A172 (cell line): ENCODE measurements at places on chromosomes 3 and 15.

GRCh38 chr3:169362301-169362700 lies 301.2 kb downstream of the MECOM start:
- no peak for DNase-seq

DNA sequence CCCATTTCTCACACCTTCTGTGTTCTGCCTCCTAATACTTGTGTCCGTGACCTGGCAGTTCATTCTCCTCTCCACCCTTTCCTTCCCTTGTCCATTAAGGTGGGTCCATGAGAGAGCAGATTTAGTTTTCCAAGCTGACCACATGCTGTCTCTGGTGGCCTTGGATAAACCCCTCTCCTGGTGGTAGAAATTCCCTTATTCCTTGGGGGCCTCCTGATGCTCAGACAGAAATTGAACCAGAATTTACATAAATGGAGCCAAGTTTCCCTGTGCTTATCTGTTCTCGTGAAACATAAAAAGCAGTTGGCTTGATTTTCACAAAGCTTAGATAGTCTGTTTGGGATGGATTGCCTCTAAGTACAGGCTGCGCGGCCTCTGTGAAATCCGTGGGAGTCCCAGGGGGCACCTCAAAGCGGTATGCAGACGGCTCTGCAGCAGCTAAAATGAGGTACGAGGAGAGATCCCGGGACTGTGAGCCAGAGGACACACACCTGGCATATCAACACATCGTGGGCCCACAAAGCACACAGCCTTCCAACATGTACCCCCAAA lies 101.0 kb upstream of the NMNAT3 start:
- DNase-seq, result no peak

DNA sequence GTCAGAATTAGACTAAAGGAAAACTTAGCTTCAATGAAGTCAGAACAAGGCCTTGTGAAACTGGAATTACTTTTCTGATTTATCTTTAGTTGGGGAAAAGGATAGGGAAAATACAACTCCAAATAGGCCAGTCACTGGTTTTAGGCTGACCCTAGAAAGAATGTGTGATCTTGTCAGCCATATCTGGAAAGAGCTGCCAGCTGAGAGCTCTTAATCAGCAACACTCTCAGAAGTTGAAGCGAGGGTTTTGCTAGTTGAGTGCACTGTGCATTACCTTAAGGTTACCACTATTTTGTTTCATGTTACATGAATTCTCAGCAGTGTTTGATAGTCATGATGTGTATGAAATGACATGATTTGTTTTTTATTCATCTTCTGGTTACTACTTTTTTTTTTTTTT lies 905.3 kb upstream of the ALCAM start:
- DNase-seq, result no peak

DNA sequence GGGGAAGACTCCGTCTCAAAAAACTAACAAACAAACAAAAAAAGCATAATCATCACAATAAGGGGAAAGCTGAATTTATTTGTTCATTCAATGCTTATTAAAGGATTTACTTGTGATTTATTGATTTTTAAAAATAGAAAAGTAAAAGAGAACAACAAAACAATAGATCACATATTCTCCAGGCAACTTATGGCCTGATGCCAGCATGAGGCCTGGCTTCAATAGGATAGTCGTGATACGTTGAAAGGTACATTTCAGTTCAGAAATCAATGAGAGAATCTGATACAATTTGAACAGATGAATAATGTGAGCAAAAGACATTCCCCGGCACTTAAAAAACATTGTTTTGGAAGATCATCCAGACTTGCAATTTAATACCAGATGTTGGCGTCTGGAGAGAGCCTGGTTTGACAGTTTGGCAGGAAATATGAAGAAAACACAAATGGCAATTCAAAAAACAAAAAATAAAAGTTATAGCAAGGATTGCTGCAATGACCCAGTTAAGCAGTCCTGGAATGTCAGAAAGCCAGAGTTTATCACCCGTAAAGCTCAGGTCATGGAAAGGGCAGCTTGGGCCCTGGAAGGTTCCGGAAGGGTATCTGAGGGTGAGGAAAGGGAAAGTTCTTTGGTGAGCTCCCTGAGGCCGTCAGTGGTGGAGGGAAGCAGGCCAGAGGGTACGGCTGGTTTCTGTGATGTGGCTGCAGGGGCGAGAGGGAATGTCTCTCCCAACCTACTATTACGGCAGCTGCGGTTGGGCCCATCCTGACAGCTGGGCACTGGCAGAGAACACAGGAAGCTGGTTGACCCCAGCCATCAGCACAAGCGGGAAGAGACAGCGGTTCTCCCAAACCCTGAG lies 230.2 kb upstream of the HES1 start:
- DNase-seq, result no peak

DNA sequence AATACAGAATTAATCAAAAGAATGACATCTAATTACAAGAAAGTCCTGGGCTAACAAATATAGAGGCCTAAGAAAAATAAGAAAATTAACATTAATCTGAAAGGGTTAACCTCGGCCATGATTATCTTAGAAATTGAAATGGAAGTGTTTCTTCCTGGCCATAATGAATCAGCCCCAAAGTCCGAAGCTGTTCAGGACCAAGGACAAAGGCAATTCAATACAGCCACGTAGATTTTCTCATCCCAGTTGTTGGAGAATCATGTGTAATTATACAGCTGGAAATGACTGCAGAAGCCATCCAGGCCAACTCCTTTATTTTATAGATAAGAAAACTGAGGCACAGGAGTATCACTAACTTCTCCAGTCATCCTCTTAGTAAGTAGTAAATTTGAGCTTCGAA lies 38.0 kb upstream of the GBE1 start:
- DNase-seq, result peak; percentile 5

DNA sequence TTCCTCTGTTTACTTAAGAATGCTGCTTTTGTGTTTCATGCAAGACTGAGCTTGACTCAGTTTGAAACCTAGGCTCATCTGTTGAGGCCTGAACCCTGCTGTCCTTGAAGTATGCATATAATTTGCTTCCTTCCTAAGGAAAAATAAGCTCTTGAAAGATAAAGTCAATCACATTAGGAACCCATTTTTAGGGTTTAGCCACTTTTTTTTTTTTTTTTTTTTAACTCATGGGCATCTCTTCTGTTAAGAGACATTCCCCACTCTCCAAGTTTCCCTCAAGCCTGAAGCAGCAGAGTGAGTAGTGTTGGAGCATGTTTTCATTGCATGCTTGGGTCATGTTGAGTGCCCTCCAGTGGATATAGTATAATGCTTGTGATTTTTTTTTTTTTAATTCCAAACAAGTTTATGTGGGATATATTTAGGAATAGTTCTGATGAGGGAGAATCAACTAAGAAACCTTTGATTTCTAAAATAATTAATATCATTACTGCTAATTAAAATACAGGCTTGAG lies 3.6 kb downstream of the CTNNB1 start:
- DNase-seq, result peak; percentile 19

- no peak for DNase-seq
Measured at GRCh38 chr3:191523148-191523547, 62.2 kb downstream of the PYDC2 start.

GRCh38 chr15:40501487-40501886 lies 30.7 kb downstream of the CHST14 start:
- peak; percentile 52 for DNase-seq

DNA sequence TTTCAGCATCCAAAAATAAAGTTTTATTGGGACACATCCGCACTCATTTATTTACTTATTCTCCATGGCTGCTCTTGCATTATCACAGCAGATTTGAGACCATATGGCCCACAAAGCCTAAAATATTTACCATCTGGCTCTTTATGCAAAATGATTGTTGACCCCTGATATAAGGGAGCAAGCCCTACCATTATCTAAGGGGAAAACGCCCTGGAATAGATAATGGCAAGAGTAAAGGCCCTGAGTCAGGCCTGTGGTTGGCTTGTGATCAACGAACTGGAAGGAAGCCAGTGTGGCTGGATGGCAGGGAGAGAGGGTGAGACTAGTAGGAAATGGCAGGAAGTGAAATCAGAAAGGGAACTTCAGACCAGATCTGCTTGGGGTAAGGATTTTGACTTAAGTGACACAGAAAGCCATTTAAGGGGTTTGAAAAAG lies 24.6 kb upstream of the DMXL2 start:
- DNase-seq, result peak; percentile 77

DNA sequence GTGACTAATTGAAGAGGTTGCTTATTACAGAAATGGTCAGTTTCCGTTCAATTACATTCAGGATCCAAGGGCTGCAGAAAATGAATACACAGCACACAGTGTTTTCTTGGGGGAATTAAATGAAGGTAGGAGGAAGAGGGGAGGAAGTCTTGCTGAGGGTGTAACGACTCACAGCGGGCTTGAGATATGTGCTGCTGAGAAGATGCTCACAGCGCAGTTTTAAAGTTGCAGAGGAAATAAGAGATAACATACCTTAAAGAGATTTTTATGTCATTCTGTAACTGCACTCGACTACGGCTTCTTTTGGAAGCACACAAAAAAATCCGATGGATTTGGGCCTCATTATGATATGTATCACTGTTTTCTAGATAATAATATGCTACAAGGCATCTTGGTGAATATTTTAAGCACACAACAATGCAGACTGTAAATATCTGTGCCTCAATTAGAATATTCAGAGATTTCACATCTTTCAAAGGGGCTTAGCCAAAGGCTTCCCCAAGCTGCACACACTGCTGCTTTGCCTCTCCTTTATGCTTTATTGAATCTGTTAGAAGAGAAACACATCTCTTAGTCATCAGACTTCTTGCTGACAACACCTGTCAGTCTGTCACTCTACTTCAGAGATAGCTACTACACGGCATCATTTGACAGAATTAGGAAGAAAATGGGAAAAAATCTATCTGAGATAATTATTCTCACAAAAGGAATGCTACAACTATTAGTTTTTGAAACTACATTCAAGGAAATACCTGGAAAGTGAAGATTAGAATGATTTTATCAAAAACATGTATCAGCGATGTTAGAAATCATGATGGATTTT lies 773.2 kb downstream of the OTOL1 start:
- DNase-seq, result no peak

DNA sequence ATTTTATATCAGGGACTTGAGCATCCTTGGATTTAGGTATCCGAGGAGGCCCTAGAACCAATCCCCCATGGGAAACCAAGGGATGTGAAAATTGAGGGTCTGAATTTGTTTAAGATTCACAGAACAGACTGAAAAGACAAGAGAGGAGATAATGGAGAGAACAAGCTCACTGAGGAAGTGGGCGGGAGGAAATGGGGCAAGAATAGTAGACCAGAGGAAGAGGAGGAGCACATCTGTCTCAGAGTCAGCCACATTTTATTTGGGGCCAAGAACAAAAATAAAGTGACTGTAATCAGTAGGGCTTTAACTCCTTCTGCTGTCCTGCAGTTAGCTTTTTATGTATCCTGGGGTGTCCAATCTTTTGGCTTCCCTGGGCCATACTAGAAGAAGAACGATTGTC lies 63.8 kb downstream of the BLM start:
- no peak for DNase-seq

DNA sequence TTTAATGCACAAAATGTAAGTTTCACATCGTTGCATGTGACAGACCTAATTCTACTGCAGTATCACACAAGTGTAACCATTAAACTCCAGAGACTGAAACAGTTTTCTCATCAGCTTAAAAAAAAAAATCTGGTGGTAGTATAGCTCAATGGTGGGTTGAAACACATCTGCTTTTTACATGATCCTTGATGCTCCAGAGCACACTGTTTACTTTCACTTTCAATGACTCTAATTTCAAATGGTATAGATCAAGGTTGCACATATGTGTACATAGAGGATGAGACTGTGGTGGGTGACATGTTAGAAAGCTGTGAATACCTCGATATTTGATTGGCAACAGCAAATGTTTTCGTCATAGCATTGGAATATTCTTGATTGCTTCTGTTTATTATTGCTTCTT lies 22.4 kb downstream of the MCTP2 start:
- no peak for DNase-seq
